Amygdala (tissue), 56 donors: ENCODE measurements at places on chromosomes 1 and 21.

- DNase-seq = no peak
Measured at GRCh38 chr1:229035054-229035747, 235.7 kb upstream of the RAB4A start.

DNA sequence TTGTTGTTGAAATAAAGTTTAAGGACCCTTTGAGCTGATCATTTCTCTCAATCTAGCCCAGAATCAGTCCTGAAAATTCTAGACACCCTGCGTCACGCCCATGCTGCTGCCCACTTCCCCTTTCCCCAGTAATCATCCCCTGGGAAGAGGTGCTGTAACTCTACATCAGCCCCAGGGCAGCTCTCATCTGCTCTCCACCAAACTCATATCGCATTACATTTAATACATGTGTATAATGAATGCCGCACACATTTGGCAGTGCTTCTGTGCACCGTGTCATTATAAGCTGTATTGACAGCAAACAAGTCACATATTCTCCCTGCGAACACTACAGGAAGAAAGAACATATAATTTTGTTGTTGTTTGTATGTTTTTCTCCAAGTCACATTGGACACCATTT is 539.7 kb upstream of the DAB1 start:
- DNase-seq = no peak

DNA sequence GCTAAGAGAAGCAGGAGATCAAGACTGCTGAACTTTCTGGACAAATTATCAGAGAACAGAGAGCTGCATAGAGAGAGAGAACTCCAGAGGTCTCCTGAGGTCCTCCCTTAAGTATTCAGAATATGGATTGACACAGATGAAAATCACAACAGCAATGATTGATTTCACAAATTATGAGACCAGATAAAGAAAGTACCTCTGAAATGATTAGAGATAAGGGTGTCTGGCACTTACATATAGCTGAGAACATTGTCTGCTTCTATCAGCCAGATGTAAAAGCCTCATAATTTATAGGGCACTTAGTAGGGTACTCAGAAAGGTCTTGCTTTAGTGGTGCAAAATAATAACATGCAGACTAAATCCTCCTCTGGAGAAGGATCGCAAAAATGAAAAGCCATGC is 1301.8 kb downstream of the BRINP3 start:
- no peak for DNase-seq

DNA sequence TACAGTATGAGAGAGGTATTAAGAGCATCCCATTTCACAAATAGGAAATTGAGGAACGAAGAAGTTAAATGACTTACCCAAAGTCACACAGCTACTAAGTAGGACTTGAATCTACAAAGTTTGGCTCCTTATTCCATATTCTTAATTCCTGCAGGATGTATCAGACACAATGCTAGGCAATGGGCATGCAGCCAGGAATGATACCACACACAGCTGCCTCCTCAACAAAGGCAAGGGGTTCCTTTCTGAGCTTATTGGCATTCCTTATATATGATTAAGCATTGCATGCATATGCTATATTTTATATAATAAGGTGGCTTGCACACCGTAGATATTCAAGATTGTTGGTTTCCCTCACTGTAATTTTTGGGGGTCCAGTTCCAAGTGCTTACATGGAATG is 34.2 kb upstream of the JUN start:
- DNase-seq = no peak

DNA sequence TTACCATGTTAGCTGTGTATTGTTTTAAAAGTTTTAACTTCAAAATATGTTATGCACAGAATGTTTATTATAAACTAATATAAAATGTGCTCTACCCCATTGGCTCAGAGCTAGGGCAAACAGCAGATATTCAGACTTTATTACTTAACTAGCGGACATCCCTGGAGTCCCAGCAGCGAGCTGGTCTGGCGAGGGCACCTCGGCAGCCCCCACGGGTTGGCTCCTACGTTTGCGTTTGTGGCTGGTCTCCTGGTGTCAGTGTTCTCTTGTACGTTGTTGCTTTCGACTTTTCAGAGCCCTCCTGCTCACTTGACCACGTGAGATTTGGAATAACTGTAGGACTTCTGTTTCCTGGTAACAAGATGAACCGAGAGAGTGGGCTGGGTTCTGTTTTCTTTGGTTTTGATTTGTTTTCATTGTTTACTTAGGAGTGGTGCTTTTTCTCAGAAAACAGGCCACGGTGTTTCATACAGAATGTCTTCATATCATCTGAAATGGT is 44.5 kb downstream of the CBS start:
- no peak for DNase-seq

DNA sequence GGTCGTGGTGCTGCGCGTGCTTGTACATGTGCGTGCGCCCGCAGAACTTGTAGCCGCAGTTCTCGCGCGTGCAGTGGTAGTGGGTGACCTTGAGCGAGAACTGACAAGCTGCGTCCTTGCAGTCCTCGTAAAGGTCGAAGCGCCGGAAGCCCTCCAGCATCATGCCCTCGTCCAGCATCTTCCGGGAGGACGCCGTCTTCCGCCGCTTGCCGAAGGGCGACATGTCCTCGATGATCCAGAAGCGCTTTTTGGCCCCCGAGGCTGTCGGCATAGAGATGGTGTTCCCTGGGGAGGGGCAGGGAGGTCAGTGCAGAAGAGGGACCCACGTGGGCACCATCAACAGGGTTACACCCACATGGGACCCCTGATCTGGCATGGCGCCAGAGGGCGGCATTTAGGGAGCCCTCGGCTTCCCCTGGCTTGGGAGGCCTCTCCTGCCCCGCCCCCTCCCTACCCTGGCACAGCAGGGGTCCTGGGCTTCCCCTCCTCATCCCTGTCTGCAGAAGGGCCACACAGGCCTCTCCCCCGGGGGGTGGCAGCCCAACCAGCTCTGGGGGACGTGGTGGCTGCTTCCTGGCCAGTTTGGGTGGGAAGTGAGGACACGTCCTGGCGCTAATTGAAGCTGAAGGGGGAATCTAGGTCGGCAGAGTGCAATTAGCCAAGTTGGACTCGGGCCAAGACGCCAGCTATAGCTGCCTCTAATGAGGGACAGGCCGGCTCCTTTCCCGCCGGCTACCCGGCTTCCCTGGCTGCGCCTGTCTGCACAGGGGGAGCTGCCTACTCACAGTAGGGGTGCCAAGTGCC is 156.5 kb downstream of the CASZ1 start:
- peak; percentile 35 for DNase-seq

GRCh38 chr1:1250786-1251284 is 4.3 kb upstream of the C1QTNF12 start:
- DNase-seq = no peak

DNA sequence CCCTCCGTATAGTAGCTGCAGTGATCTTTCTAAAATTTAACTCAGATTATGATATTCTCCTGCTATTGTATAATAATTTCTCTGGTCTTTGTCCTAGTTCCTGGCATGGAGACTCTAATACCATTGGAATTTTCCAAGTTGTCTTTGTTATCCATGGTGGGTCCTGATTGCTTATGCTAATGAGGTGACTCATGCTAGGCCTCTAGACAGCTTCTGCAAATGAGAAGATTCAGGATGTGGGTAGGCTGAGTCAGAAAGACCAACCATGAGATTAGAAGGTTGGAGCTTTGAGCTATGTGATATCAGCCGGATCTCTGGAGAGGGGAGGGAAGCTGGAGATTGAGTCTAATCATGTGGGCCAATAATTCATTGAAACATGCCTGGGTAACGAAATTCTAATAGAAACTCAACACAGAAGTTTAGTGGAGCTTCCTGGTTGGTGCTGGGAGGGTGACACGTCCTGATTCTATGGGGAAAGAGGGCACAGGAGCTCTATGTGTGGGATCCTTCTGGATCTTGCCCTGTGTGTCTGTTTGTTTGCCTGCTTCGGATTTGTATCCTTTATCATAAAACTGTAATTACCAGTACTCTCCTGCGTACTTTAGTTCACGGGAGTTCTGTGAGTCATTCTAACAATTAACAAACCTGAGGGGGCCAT is 73.2 kb upstream of the CNIH3 start:
- no peak for DNase-seq

DNA sequence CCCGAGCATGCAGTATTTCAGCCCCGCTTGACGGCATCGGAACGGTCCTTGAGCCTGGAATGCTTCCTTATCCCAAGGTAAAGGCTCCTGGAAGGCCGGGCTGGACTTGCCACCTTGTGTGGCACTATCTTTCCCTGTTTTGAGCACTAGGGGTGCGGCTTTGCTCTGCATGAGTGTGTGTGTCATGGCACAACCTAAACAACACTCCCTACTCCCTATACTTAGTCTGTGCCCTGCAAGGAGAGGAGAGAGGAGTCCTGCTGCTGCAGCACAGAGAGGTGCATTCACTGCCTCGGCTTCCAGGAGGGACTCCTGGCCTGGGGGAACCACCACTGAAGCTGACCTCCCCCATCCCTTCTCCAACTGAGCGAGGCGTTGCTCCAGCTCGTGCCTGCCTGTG is 60.4 kb upstream of the BACE2 start:
- DNase-seq = no peak

DNA sequence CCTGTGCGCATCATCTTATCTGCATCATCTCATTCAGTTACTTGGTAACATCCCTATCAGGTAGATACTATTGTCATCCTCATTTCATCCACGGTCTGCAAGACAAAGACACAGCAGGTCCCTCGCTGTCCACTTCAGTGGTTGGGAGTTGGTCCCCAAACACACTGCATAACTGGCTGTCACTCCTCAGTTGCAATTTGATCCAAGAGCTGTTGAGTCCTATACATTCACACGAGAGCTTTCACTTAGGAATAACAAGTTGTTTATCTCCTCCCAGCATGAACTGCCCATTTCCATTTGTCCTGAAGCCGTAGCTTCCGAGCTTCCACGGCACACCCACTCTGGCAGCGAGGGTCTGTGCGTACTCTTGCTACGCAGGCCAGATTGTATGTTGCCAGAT is 472.0 kb downstream of the CAMTA1 start:
- no peak for DNase-seq

GRCh38 chr1:203524152-203524551 is 30.2 kb downstream of the OPTC start:
- DNase-seq = no peak

- DNase-seq = no peak
Measured at GRCh38 chr1:30311749-30312148, 411.6 kb downstream of the MATN1 start.

GRCh38 chr1:44531785-44532566 is 126.9 kb downstream of the RNF220 start:
- DNase-seq = no peak

DNA sequence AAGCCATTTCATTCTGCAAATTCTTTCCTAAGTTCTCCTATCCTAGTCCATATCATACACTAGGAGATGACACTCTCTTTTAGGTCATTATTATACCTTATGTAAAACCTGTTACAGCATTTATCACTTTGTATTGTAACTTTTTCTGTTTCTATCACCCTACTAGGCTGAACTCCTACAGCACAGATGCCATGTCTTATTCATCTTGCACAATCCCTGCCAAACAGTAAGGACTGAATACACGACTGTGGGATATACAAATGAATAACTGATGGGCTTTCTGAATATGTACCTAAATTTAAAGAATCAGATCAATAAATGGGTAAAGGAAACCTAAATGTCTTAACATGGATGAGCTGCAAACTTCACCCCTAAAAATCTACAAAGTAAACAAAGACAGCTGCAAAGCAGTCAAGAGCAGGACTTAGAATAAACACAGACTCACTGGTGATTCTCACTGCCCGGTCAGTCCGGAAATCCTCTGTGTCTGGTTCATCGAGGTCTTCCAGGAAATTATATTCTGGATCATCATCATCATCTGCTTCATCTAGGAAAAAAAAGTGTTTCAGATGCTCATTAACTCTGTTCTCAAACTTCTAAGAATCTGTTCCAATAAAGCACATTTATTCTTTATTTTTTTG is 62.3 kb downstream of the GON4L start:
- no peak for DNase-seq

DNA sequence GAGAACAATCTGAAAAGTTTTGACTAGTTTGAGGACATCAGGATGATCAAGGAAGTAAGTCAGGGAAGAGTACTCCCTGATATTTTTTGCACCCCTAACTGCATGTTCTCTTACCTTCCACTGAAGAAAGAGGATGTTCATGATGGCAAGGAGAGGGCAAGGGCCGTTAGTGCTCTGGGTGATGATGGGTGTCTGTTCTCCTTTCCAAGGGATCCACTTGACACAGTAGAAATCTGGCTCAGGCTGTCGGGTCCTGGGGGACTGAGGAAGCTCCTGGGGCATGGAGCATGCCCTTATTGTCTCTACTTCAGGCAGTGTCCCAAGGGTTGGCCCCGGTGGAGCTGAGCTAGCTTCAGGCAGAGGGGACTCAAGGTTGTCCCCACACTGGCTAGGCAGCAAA is 4.7 kb downstream of the MINDY1 start:
- no peak for DNase-seq

GRCh38 chr1:42601472-42601871 is 56.8 kb upstream of the PPIH start:
- no peak for DNase-seq

DNA sequence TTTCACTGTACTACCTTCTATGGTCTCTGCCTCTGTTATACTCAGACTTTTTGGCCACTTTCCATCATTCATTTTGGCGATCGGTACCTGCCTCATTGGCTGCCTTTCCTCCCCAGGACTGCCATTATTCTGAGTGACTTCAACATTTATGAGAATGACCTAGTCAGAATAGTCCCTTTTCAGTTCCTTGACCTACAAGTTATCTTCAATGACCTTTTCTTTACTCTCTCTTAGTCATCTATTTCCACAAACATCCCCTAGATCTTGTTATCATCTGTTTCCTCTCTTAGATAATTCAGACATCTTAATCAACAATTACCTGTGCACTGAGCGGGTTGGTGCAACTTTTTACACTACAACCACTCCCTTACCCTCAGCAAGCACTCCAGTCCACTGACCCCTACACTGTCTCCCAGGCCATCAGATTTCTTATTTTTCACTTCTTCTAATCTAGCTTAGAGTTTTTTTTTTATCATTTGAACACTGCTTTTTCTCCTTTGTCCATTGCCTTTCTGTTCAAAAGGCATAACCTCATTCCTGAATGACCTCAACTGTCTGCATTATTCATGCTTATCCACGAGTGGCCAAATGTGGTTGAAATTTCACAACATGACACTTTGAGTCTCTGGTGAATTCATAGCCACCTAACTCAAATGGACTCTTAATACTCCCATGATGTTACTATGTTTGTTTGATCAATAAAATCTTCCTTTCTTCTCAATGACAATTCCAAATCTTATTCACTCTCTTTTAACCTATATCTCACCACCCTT is 112.7 kb downstream of the HMCN1 start:
- DNase-seq = no peak

GRCh38 chr1:238239343-238239742 is 348.6 kb upstream of the ZP4 start:
- no peak for DNase-seq

DNA sequence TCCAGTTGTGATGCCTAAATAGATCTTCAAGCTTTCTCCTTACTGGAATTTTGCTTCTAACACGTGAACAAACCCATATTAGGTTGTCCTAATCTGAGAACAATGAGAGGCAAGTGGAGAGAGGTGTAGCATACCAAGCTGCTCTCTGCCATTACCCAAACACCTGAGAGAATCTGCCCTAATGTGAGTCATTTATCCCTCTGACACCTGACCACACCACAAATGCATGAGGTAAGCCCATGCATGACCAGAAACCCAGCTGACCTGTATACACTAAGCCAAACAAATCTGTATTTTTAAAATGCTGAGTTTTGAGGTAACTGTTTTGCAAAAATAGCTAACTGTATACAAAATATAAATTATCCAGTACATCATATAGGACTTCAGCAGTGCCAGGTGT is 1458.1 kb upstream of the B3GALT2 start:
- no peak for DNase-seq
